ENCODE measurements at places on chromosomes 7 and 10. TPM values are rescaled to one million over a fixed set of nuclear protein-coding genes. Genes with fewer than 3 reads are reported as not detected.

TMEM26 gene
- 0.04 TPM for total RNA-seq

PTPN20 gene
- 3.7 TPM for total RNA-seq

OR6B1 gene
- total RNA-seq, result not detected

SP8 gene
- total RNA-seq, result not detected

MINDY4 gene
- total RNA-seq, result 2.4 TPM

SORCS3 gene
- total RNA-seq, result not detected

WASL gene
- 24.2 TPM for total RNA-seq

TMEM254 gene
- 21.3 TPM for total RNA-seq

NPFFR1 gene
- total RNA-seq, result 0.02 TPM

CRHR2 gene
- 0.05 TPM for total RNA-seq

HERC4 gene
- total RNA-seq, result 25.2 TPM

FEZF1 gene
- total RNA-seq, result not detected

ANKMY2 gene
- total RNA-seq, result 11.7 TPM

NUTM2E gene
- 0.26 TPM for total RNA-seq

ICA1 gene
- 0.66 TPM for total RNA-seq

HIBADH gene
- total RNA-seq, result 44.5 TPM

PHYH gene
- 33.5 TPM for total RNA-seq

CHRM2 gene
- not detected for total RNA-seq

CCDC201 gene
- total RNA-seq, result not detected

TMEM196 gene
- not detected for total RNA-seq
